ENCODE measurements at places on chromosomes 6 and 20. TPM values are rescaled to one million over a fixed set of nuclear protein-coding genes. Genes with fewer than 3 reads are reported as not detected.

Gene TAGAP
- polyA plus RNA-seq = 0.77 TPM

Gene TMEM74B
- 4.9 TPM for polyA plus RNA-seq

Gene KIAA0408
- 15.4 TPM for polyA plus RNA-seq

Gene TRIM40
- polyA plus RNA-seq = not detected

Gene IBTK
- polyA plus RNA-seq = 32.2 TPM

Gene GPSM3
- 9.9 TPM for polyA plus RNA-seq

Gene TMEM217
- polyA plus RNA-seq = 0.72 TPM

Gene SMOC2
- polyA plus RNA-seq = 56.2 TPM

Gene ESR1
- polyA plus RNA-seq = 2.5 TPM

Gene PHACTR1
- polyA plus RNA-seq = 5.8 TPM

Gene CST4
- polyA plus RNA-seq = not detected

Gene SAMD10
- 4.4 TPM for polyA plus RNA-seq

Gene SIRPB1
- 0.71 TPM for polyA plus RNA-seq

Gene ID4
- 3.2 TPM for polyA plus RNA-seq

Gene HLA-DRA
- 57.8 TPM for polyA plus RNA-seq

Gene NOX3
- polyA plus RNA-seq = not detected

Gene WFDC5
- polyA plus RNA-seq = not detected

Gene GNMT
- polyA plus RNA-seq = 0.49 TPM

Gene HLA-G
- 0.39 TPM for polyA plus RNA-seq
